Stimulated activated CD4-positive, alpha-beta T cell treated with anti-CD3 and anti-CD28 coated beads, Interleukin-1b, Interleukin-23, amount 100 ng/mL, for 24 hours (primary cell): ENCODE measurements at places on chromosomes 3 and 15.

DNA sequence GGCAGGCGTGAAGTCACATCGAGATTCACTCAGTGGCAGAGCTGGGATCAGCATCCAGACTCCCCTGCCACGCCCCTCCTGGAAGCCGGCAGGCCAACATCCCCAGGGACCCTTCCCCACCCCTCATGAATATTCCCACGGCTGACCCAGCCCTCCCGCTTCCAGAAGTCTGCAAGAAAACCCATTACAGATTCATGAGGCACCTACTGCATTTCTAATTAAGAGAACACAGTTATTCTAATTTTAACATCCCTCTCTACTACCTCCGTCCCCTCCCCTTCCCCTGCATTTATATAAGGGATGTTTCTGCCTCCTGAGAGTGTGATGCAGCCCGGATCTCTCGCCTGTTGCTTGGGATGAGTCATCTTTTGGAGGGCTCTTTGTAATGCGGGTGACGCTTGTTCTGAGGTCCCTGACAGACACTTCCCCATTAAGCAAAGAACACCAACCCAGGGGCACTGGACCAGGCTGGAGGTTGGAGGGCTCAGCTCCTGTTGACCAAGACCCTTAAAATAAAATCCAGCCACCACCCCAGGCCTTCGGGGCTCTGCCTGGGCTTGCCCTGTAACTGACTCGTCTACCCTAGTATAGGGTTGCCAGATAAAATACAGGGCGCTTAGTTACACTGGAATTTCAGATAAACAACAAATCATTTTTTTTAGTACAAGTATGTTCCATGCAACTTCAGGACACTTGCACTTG, 118.7 kb downstream of the NUP210 start:
- DNase-seq, result no peak

- no peak for DNase-seq
Observed at GRCh38 chr3:177673112-177673914, 476.0 kb upstream of the TBL1XR1 start.

DNA sequence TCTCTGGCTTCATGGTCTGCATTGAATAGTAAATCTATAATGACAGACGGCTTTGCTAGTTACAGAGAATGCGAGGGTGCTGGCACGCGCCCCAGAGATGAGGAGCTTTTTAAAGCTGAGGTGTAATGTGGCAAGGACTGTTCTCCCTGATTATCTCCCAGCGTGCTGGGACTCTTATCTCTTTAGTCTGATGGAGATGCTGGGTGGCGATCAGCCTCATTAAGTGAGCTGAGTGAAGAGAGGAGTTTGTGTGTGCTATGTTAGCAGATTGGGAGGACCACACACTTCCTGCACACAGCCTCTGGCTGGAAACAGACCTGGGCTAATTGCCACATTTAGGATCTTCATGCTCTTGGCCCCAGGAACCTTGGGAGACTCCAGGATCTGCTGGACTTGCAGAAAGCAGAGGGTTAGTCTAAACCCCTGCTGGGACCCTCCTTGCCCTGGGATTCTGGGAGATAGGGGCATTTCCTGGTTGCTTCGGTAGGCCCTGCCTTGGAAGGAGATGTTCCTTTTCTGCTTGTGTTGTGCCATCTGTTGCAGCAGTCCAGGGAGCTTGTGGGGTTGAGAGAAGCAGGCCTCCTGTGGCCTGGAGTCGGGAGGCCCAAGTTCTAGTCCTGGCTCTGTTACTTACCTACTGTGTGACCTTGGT, 15.0 kb downstream of the PDIA5 start:
- DNase-seq, result no peak

- DNase-seq, result no peak
Observed at GRCh38 chr15:47861111-47861903, 144.0 kb downstream of the SEMA6D start.

GRCh38 chr15:60374628-60375081, 23.1 kb downstream of the ANXA2 start:
- no peak for DNase-seq

GRCh38 chr3:152968388-152969024, 133.6 kb downstream of the P2RY1 start:
- DNase-seq, result no peak

DNA sequence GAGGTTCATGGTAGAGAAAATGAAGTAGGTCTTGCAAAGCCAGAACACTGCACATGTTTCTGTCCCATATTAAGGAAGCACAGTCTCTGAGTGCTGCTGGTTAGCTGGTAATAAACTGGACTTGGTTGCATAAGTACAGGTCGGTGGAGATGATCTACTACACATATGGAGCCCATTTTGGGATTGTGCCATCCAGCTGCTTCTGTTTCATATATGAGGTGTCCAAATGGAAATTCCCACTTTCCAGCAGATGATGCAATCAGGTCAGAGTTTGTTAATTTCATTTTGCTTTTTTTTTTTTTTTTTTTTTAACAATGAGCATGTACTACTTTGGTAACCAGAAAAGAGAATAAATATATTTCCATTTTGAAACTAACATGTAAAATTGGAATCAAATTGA, 122.6 kb downstream of the SATB1 start:
- no peak for DNase-seq

- no peak for DNase-seq
Observed at GRCh38 chr15:86413191-86413590, 333.5 kb downstream of the AGBL1 start.
